ELF-1 (cell line): ENCODE measurements at places on chromosomes 5 and 9.

DNA sequence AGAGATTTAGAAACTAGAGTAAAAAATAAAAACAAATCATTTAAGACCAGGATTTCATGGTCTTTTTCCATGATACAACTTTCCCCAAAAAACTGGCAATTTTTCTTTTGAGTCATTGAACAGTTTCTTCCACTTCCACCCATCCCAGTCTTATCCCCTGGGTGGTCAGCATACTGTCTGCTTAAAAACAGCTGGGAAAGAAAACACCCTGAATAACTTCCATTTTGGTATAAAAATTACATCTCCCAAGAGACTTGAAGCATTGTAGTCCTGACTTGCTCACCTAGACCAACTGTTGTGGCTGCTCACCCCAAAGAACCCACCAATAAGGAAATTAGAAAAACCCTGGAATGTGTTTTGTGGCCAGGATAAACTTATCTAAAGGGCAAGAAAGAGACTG lies 731.3 kb downstream of the NR2F1-AS1 start:
- DNase-seq = no peak

DNA sequence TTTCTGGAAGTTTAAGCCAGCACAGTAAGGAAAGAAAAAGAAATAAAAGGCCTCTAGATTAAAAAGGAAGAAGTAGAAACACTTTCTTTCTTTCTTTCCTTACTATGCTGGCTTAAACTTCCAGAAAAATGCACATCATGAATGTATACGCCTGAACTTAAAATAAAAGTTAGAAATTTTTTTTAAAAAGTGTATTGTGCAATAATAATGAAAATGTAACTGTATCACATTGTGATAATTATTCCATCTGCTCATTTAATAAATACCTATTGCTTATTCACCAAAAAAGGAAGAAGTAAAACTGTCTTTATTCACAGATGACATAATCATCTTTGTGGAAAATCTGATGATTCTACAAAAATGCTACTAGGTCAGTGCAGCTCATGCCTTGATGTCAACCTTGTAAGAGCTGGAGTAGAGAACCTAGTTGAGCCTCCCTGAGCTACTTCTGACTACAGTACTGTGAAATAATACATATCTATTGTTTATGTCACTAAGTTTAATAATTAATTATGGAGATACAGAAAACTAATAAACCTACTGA lies 49.4 kb downstream of the MCTP1 start:
- no peak for DNase-seq

GRCh38 chr5:179893958-179894895 lies 13.5 kb downstream of the TBC1D9B start:
- DNase-seq = no peak

DNA sequence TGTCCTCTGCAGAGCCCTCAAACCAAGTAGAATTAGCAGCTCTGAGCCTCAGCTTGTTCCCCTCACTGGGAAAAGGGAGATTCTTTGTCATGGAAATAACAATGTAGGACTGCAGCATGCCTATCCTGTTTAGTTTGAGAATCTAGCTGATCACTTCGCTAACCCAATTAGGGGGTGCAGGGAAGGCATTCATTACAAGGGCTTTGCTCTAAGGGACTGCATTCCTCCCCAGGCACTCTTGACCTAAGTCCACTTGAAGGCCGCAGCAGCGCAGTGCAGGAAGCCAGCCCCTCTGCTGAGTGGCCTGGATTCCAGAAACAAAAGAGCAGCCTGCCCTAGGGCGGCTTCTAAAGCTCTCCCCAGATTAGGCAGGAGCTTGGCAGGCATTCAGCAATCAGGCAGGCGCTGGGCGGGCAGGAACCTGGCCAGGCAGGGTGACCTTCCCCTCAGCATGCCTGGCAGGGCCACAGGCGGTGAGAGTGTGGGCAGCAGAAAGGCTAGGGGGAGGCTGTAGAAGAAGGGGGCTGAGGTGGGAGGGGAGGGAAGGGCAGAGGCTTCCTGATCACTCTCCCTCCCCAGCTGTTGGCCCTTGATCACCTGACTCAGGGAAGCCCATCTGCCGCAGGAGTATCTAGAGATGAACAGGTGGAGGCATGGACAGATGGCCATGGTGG lies 24.8 kb downstream of the CCNJL start:
- DNase-seq = peak; percentile 99

- peak; percentile 19 for DNase-seq
Observed at GRCh38 chr5:172827841-172828240, 6.2 kb upstream of the ERGIC1 start.

DNA sequence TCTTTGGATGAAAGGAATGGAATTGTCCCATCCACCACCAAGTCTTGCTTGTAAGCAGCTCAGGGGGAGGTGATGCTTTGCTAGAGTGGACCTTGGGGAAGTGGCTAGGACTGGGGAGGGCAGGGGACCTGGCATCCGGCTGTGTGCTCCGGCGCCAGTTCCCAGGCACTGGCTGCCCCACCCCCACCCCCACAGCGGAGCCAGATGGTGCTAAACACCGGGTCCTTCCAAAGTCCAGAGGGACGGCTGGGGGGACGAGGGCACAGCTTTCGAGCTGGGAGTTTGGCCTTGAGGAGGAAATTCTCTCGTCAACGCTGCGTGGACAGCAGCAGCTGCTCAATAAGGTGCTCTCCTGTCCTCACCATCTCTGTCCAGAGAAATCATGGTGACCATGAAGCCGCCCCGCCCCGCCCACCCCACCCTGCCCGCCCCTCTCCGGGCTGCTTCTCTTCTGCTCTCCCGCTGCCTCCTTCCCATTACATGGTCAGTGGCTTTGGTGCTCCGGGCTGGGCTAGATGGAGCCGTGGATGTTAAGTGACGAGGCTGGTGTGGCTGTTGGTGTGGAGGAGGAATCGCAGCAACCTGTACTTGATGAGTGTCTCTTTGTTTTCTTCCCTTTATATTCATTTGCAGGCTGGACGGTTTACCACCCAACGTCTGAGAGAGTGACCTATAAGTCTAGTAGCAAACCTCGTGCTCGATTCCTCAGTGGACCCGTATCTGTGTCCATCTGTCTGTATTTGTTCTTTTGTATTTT lies 115.7 kb downstream of the WNK2 start:
- no peak for DNase-seq

DNA sequence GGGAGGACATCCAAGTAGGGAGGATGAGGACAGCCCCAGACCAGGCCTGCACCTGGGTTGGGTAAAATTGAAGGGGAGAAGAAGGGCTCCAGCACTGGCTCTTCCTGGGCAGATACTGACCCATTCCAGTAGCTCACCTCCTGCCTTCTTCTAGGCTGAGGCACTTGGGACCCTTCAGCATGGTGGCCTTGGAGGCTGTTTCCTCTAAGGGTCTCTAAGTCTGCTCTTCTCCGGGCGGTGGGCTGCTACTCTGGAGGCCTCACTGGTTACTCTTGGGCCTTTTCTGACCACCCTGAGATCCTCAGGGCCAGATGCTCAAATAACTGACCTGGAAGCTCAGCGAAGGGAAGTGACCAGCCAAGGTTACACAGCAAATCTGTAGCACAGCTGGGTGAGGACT lies 2.8 kb upstream of the TIFAB start:
- no peak for DNase-seq

- DNase-seq = no peak
Observed at GRCh38 chr5:97071993-97072392, 70.4 kb downstream of the LIX1 start.
